ENCODE measurements at places on chromosomes 5 and 9.

DNA sequence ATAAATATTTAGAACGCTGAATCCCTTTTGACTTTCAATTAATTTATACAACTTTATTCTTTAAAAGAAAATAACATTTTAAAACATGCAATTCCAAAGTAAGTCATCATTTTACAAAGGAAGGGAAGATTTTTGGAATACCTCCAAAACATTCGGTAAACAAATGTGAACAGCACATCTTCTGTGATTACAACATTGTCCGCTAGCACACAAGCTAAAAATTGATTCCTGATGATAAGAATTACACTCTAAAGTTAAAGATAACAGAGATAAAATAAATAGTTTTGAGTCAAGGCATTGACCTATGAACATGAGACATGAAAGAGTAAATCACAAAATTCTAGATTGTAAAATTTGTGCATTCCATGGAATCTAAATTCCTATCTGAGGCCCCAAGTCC is 56.2 kb upstream of the TRAF1 start:
- DNase-seq: no peak

DNA sequence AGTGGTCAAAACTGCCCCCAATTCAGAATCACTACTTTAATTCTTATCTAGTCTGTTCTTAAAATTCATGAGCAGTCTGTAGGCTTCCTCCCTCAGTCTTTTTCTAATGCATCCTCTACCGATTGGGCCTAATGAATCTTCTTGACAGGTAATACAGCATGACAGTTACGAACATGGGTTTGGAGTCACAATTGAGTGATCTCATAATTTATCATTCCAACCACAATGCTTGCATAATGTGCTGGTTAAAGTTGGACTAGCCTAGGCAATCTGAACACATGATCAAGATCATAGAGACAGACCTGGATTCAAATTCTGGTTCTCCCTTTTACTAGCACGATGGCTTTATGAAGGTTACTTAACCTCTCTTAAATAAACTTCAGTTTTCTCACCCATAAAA is 33.1 kb upstream of the SETD9 start:
- no peak for DNase-seq

DNA sequence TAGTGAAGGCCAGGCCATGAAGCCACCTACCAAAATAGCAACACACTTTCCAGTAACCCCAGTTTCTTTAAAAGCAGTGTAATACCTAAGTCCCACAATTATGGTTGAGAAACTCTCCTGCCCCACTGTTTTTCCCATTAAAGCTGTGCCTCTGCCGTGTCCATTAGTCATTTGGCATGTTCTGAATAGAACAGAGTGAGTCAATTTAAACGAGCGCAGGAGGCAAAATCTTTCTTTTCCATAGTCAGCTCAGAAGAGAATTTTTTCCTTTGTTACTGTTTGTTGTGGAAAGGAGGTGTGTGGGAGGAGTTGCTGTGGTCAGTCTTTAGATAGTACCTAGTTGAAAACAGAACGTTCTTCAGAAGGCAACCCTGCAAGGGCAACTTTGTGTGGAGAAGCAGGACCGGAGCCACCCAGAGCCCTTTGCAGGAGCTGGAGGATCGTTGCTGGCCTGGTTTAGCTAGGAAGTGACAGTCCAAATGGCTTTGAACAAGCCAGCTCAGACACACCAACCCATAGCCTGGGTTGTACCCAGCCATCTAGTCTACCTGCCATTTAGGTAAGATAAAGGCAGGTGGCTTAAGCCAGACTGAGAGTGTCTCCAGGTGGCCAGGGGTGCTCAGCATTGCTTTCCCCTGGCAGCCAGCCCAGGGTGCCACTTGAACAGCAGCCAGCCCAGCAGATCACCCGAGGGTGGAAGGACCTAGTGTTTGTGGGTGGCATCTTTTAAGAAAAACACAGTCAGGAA is 30.4 kb downstream of the GADD45G start:
- no peak for DNase-seq

- DNase-seq: no peak
Measured at GRCh38 chr5:135149956-135150723, 116.1 kb upstream of the PITX1 start.

- no peak for DNase-seq
Measured at GRCh38 chr5:130138406-130139045, 234.3 kb downstream of the CHSY3 start.

DNA sequence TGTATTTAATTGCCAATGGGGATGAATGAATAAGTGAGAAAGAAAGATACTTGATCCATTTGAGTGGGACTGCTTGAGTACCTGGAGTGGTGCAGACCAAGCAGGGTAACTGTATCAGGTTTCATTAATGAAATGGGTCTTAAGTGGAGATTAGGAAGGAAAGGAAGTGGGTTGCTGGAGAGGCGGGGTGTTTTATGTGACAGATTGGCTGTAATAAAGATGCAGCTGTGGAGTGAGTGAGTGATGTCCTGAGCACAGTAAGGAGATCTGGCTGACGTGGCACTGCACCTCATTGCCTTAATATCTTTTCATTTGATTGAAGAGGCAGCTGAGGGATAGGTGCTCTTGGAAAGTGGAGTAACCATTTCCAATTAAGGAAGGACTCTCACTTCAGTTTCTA is 161.0 kb upstream of the CCDC152 start:
- no peak for DNase-seq

DNA sequence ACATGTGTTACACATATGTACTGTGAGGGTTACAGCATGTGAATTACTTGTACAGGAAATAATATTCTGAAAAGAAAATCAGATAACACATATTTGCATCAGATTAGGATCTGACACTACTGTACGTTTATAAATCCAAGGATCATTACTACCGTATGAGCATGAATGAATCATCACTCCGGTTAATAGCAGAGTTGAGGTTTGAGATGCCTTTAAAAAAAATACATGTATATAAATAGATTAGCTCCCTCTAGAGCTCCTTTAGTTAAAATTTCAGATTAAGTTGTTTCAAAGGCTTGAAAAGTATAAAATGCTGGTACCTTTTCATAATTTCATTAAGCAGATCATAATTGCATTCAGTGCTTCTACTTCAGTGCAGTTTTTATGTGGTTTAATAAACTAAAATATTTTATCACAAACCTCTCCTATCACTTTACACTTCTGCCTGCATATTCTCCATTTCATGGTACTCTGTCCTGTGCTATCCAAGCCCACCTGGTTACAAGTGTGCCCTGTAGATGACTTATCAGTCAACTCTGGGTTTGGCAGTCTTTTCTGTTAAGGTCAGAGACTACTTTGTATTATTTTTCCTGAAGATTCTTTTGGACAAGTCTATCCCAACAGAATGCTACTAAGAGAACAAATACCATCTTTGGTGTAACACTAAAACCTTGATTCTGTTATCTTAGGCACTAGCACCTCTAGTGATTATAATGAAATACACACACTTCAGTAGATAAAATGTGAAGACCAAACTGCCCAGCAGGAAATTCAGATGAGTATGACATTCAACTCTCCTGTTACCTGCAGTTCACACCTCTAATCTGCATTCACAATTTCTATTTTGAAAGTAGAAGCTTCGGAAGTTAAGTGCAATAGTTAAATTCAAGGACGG is 48.0 kb upstream of the POU5F2 start:
- no peak for DNase-seq

DNA sequence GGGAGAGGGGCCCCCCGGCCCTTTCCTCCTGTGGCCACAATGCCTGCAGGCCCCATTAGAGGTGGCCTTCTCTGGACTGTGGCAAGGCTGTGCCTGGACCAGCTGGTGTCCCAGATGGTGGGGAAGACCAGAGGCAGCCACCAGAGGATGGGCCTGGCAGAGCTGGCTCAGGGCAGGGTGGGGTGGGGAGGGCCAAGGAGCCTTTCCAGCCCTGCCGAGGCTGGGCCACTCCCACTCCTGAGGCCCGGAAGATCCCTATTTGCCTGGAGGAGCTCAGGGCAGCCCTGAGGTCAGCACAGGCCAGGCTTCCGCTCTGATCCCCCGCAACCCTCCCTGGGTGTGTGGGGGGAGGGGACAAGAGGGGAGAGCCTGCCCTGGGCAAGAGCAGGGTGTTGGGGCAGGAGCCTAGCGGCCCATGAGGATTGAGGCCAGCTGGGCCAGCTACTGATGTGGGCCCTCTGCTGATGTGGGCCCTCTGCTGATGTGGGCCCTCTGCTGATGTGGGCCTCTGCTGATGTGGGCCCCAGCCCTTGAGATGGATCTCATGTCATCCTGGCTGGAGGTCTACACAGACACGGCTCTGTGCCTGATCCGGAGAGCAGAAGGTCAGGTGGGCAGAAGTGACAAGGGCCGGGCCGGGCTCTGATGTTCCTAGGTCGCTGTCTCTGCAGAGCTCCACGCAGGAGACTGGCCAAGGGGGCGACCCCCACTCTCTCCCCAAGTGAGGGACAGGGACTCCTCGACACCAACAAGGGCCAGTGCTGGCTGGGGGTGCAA is 6.0 kb downstream of the MRPS2 start:
- DNase-seq: no peak

GRCh38 chr9:7150153-7150890 is 392.5 kb downstream of the KDM4C start:
- no peak for DNase-seq

GRCh38 chr9:86721226-86721781 is 226.0 kb downstream of the GAS1 start:
- no peak for DNase-seq

DNA sequence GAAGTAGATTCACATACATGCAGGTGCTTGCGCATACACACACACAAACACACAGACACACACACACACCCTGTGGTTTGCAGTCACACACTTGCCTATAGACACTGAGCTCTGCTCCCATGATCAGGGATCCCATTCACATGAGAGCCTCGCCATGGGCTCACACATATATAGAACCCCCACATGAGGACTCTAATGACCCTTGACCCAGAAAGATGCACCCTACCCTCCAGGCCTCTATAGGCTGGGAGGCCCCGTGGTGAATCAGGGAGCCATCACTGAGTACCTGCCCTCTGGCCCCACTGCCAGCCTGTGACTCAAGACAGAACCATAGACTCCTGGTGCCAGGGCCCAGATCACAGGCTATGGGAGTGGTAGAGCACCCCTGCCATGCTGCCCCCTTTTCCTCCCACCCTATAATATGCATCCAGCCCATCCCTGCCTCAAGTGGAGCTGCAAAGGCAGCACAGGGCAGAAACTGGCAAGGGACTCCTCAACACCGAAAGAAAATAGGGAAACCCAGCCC is 3.3 kb upstream of the AQP3 start:
- no peak for DNase-seq

GRCh38 chr5:59617186-59617771 is 276.2 kb downstream of the PDE4D start:
- no peak for DNase-seq

DNA sequence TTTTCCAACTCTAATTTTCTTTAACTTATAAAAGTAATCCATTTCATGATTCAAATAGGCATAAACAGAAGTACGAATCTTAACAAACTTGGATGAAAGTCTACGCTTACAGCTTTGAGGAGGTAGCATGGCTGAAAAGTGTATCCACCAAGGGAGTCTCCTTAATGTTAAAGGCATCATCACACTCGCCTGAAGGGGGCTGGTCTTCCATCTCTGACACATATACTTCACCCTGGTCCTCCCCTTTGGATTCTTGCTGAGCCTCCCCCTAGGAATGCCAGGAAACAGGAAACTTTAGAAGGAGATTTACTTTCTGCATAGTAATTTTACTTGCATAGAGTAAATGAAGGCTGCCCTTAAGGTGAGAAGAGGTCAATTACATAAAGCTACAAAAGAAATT is 10.3 kb upstream of the NME5 start:
- no peak for DNase-seq

GRCh38 chr5:175889910-175890684 is 18.7 kb downstream of the CPLX2 start:
- DNase-seq: no peak

- DNase-seq: no peak
Measured at GRCh38 chr5:154588091-154588774, 110.2 kb upstream of the HAND1 start.

DNA sequence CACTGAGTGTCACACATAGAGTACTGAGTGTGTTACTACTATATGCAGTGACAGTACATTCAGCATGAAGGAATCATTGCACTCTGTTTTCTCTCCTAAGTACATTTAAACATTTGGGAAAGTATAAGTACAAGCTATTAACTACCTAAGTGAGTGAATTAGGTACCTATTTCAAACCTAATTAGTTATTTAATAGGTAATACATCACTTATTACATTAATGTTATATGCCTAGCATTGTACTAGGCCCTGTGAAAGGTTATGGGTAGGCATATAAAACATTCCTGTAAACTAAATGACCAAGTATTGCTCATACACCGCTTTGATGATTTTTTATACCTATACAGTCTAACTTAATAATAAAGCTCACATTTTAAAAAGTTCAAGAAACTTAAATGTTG is 25.7 kb upstream of the PPP3R2 start:
- no peak for DNase-seq

DNA sequence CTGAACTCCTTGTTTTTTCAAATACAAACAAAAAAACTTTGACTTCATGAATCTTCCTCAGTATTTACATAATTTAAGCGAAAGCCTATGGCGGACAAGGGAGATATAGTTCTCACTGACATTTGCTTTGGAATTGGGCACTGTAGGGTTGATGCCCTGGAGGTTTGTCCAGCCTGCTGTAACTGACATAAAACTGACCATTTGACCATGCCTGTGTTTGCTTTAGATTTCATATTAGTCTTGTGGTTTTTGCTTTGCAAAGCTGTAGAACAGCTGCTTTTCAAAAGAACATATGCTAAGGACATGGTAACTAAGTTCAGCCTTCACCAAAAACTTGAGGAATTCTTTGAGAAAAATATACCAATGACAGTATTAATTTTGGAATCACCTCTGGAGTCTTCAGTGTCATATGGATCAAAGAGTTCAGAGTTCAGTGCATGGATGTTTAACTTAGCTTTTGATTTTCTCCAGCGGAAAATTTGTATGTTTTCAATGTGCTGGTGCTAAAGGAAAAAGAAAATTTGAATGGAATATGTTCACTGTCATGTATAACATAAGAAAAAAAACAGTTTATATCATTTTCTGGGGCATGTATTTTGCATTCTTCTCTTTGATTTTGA is 1013.1 kb downstream of the NR2F1-AS1 start:
- no peak for DNase-seq

DNA sequence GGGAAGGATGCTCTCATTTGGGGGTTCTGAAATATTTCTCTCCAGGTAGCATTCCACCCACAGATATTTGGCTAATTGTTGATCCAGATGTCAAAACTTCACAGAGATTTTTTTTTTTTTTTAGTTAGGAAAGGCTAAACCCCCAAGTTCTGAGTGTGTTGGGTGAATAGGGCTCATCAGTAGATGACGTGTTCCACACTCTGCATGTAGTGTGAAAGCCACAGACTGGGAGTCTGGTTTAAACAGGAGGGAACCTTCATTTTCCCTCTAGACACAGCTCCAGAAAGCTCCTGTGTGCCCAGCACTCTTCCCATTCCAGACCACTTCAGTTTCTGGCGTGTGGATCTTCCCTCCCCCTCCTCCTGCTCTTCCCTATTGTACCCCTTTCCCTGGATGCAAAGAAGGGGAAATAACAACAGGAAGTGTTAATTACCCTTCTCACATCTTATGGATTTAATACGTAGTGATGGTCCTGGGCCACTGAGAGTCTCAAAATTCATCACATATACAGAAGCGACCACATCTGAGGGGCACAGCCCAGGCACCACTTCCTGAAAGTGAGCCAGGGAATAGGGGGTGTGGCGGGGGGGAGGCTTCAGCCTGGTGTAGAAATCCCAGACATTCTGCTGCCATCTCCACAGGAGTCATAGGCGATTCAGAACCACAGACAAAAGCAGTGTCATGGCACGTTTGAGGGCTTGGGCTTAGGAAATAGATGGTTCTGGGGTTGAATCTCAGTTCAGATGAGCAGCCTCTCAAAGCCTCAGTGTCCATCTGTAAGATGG is 65.1 kb downstream of the DAP start:
- no peak for DNase-seq

All from Panc1 (cell line).